DND-41 (cell line): ENCODE measurements at places on chromosomes 1 and 21.

- DNase-seq = no peak
These were observed 5.6 kb upstream of the LYST start for GRCh38 chr1:235872270-235872669.

DNA sequence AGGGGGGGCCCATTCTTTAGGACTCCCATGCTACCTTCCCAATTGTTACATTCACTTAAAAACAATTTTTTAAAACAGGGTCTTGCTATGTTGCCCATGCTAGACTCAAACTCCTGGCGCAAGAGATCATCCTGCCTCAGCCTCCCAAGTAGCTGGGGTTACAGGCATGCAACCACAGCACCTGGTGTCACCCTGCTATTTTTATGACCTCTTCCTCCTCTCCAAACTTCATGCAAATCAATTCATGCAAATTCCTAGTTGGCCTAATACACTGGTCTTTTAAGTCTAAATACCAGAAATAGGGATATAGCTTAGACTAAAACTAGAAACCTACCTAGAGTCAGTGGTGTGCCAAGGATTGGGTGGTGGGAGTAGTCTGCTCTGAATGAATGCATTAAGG lies 30.1 kb downstream of the CDKN2C start:
- no peak for DNase-seq

DNA sequence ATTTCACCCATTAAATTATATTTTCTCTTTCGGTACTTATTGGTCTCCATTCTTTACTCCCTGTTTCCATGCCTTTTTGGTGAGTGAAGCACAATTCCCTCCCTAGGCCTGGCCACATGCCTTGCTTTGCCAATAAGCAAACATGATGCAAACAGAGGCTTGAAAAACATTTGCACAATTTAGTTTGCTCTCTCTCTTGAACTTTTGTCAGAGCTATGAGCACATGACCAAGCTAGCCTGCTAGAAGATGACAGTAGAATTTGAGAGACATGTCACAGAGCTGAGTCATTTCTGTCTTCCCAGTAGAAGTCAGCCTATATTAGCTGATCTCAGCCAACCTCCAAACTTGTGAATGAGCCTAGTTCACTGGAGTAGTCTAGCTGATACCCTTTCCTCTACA lies 24.6 kb downstream of the ANGPTL3 start:
- DNase-seq = no peak

- no peak for DNase-seq
These were observed 233.3 kb upstream of the C1orf174 start for GRCh38 chr1:4133297-4133938.
